Panc1 (cell line): ENCODE measurements at places on chromosomes 12 and 14.
A peak's percentile ranks its signal among the peaks of the same experiment; 100 is the strongest.

DNA sequence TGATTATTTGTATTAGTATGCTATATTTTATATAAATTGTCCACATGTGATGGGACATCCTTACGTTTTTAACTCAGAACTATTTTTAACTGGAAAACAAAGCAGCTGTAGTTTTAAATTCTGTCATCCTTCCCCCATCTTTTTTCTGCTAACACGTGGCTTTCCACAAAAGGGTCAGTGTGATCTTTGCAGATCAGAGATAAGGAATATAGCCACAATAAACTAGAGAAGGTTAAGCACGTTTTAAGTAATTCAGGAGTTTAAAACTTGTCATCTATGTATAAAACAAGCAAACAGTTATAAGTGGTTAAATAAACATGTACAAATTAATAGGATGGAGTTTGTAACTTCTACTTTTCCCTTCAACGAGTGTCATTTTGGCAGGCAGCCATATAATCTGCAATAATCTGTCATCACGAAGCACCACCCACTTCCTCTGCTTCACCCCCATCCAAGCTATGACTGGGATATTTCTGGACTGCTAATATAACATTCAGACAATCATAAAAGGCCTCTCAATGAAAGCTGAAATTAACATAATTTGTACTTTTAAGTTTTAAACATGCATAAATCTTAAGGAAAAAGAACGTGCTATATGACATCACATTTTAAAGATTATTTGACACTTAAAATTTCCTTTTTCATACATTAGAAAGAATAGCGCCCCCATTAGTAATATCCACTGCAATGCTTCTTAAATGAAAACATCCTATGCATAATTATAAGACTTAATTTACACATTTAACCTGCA lies 15.3 kb downstream of the TAOK3 start:
- no peak for DNase-seq

DNA sequence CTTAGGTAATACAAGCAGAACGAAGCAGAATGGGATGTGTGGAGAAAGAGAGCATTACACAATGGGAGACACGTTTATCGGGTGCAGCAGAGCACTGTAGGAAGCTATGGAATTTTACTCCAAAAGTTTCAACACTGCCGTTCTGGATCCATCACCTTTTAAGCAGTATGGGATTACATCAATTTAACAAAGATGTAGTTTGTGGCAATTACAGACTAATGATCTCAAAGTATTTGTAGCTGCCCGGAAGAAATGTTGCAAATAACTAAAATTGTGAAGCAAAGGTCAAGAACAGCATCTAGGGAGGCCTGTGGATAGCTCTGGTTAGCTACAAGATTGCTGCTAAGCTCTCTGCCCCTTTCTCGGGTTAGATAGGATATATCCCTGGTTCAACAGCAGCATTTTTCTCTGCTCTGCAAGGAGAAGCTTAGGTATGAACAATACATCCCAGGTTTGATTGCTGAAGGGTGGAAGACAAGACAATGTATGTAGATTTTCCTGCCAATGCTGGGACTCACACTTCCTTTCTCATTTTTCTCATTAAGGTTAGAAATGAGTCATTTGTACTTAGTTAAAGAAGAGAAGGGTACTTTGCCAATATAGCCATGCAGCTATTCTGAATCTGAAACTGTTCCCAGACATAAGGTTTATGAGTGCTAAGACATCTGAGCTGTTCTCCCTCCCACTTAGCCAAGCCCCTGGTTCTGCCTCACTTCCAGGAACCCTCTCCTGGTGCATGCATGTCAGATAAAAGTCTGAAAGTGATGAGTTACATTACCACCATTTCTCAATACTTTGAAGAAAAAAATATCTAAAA lies 75.0 kb upstream of the HIF1A start:
- DNase-seq: no peak

DNA sequence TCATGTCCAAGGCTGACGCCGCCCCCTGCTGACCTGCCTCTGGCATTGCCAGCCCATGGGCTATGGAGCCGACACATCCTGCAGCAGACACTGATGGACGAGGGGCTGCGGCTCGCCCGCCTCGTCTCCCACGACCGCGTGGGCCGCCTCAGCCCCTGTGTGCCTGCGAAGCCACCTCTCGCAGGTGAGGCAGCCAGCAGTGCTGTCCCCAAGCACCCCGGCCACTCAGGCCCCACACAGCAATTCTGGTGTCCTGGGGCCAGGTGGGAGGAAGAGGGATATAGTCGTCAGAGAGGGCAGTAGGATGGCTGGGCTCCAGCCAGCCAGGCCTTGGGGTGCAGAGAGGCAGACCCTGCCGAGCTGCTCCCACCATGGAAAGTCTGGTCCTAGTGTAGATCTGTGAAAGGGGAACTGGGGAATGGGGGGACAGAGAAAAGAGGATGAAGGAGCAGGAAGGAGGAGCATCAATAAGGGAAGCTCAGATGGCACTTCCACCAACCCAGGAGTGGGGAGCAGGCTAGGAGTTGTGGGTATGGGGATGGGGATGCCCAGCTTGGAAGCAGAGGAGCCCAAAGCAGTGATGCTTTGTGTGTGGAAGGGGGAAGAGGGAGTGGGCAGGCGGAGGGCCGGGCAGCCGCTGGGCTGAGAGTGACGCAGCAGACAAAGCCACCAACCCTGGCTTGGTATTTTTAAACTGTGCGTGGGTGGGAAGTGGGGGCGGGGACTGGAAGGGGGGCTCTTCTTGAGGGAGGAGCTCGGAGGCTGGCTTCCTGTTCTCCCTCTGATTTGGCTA lies 4.7 kb downstream of the NAB2 start:
- DNase-seq: no peak

DNA sequence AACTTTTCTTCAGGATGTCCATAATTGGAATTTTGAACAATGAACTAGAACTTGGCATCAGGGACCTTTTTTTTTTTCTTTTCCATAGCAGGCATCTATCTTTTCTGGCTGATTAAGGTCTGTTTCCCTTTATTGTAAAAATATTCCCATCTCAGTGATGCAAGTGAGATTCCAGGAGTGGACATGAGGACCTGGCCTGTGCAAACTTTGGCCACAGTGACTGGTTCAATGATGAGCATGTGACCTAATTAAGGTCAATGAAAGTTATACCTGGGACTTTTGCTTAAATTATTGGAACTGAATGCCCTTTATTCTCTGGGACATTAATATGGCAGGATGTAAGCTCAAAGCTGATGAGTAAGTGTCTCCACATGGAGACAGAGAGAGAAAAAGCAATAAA lies 83.8 kb downstream of the DIO2 start:
- DNase-seq: no peak

GRCh38 chr12:120719496-120720233 lies 6.0 kb upstream of the ACADS start:
- no peak for DNase-seq

- DNase-seq: no peak
Observed at GRCh38 chr12:131672941-131673887, 37.7 kb upstream of the SFSWAP start.

GRCh38 chr14:38208618-38209562 lies 1.2 kb downstream of the SSTR1 start:
- no peak for DNase-seq

- DNase-seq: peak; percentile 45
Observed at GRCh38 chr14:75709207-75709812, 48.3 kb downstream of the TTLL5 start.

GRCh38 chr14:50363714-50364111 lies 33.0 kb downstream of the CDKL1 start:
- no peak for DNase-seq

GRCh38 chr14:40393143-40393542 lies 960.9 kb upstream of the FBXO33 start:
- no peak for DNase-seq

DNA sequence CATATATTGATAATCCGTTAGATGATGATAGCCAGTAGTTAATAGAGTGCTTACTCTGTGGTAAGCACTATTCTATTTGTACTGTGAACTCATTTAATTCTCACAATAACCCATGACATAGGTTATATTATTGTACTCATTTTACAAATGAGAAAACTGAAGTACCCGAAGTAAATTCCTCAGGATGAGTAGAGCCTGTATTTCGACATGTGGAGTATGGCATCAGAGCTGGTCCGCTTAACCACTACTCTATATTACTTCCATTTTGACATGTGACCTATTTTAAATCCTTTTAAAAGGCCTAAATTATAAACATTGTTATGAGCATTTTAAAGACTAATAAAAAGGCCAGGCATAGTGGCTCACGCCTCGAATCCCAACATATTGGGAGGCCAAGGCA lies 8.0 kb upstream of the RAP1B start:
- DNase-seq: no peak

DNA sequence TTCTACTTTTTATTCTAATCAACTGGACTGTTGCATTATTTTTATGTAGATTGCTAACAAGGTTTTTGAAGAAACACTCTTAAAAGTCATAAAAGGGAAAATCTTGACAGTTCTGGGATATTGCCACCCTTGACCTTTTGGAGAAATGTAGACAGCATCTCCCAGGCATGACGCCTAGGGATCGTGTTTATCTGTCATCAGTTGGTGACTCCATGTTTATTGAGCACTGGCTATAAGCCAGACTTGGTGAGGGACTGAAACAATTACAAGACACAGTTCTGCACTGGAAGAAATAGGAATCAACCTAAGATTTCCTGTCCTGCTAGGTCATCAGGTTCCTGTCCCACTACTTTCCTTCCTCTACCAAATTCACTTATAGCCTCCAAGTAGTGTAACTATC lies 34.5 kb downstream of the HMGA2 start:
- DNase-seq: no peak

DNA sequence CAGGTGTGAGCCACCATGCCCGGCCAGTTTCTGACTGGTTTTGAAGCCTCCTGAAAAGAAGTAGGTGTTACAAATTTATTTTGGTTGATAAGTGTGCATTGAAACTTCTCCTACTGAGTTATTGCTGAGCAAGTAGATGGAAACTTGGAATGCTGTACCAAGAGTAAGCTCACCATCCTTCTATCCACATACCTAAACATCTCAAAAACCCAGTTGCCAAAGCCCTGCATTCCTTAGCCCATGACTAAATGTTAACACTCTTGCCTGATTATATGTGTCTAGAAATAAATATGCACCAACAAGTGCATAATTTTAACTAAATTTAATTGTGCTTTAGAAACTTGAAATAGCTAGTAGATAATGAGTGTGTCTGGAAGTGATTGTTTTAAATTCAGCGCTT lies 357.8 kb downstream of the DUSP6 start:
- no peak for DNase-seq

GRCh38 chr12:112837629-112838197 lies 46.2 kb downstream of the RPH3A start:
- no peak for DNase-seq

- DNase-seq: no peak
Observed at GRCh38 chr12:52673217-52673616, 7.0 kb downstream of the KRT1 start.

GRCh38 chr12:107442326-107442987 lies 243.1 kb upstream of the PWP1 start:
- no peak for DNase-seq

- no peak for DNase-seq
Observed at GRCh38 chr12:4555804-4556203, 6.2 kb upstream of the DYRK4 start.

DNA sequence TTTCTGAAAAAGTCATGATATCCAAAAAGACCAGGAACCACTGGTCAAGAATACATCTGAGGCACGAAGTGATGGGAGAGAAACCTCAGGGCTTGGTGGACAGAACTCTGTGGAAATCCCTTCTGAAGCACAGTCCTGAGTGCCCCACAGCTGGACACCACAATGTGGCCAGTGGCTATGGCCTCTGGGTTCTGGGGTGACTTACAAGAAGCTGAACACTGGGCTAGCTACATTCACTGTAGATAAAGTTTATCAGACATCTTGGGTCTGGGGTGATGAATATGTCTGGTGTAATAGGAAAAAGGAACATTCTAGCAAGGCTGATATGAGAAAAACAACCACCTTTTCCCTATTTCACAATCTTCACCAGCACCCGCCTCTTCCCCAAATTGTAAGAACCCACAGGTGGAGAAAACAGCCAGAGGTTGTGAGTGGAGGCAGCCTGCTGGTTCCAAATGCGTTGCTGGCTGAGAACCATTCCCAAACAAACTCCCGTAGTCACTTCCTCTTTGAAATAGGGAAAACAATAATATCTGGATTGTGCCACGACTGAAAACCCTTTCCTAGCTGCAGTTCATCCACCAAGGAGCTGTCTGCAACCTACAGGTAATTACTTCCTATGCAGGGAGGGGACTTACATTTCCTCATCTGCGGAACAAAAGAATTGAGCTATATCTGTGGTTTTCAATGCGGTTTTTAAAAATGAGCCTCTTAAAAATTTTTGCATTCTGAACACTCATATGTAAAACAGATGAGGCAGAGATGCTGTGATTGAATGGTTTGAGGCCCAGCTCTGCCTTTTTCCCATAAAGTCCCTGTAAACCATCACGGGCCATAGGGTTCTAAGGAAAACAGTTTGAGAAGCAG lies 193.6 kb downstream of the SLC41A2 start:
- DNase-seq: no peak

GRCh38 chr14:98963610-98964009 lies 308.4 kb downstream of the BCL11B start:
- DNase-seq: no peak

- DNase-seq: no peak
Observed at GRCh38 chr12:102406033-102406584, 74.3 kb downstream of the IGF1 start.

GRCh38 chr14:71475916-71476315 lies 456.3 kb upstream of the RGS6 start:
- DNase-seq: no peak

GRCh38 chr14:99560922-99561683 lies 42.9 kb downstream of the CCDC85C start:
- no peak for DNase-seq

GRCh38 chr14:39991041-39991440 lies 558.8 kb upstream of the FBXO33 start:
- DNase-seq: no peak

GRCh38 chr12:124369055-124369826 lies 74.3 kb downstream of the RFLNA start:
- no peak for DNase-seq

DNA sequence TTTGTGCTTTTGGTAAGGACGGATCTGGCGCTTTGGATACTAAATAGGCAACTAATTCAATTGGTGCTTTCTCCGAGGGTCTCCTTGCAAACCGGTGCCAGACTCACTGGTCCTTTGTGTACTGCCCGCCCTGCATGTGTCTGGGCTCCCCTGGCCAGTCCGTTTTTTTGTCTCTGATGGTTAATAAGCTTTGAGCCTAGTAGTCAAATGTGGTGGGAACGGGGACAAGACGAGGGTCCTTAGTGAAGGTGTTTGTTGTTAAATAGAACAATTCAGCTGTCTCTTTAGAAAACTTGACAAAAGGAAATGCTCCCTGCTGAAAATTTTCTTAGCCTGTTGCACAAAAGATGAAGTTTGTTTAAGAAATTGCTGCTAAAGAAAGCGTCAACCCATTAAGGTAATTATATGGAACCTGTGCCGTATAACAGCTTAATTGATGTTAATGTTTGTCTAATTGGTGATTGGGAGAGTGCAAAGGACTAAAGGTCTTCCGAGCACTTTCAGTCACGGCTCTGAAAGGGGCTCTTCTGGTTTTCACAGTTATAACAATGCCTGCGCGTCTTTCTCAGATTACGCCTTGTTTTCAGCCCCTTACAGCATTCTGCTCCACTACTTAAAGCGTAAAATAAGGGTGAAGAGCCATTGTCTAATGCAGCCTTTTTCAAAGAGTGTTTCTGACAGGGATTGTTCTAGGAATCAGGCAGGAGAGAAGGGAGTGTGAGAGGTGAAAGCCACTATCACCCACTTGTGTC lies 537.4 kb downstream of the PRKD1 start:
- no peak for DNase-seq

- no peak for DNase-seq
Observed at GRCh38 chr12:28767836-28768348, 381.2 kb upstream of the FAR2 start.
